Mesothelial cell of epicardium (in vitro differentiated cells): ENCODE measurements at places on chromosomes 16 and 17.

DNA sequence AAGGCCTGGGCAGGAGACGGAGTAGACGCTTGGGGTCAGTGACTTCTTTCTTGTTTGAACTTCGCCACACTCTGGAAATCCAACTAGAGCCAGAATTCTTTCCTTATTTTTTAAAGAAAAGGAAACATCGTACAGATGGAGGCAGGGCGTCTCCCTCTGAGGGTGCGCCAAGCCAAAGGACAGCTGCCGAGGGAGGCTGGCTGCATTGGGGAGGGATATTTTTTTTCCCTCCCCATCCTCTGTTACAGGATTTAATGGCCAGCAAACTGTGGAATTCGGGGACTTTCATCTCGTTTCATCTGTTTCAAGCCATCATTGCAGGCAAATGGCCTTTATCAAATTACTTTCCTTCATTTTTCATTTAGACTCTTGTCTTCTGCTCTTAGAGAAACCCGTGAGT is 15.9 kb downstream of the CDK5R1 start:
- peaks cover 17% of the 10 kb centered on the region for H3K36me3 ChIP-seq
- H3K4me1 ChIP-seq: peaks cover 11% of the 10 kb centered on the region
- H3K27me3 ChIP-seq: no peaks in the 10 kb centered on the region
- H3K27ac ChIP-seq: no peak overlapping the region
- DNase-seq: no peak

- H3K27me3 ChIP-seq: peaks cover 1% of the 10 kb centered on the region
- H3K36me3 ChIP-seq: no peaks in the 10 kb centered on the region
- H3K4me1 ChIP-seq: no peaks in the 10 kb centered on the region
- H3K27ac ChIP-seq: no peak overlapping the region
- DNase-seq: no peak
Measured at GRCh38 chr17:58913552-58913951, 157.9 kb downstream of the PPM1E start.

GRCh38 chr17:74921769-74922168 is 1.3 kb downstream of the USH1G start:
- H3K4me3 ChIP-seq: peak overlapping the region; percentile 38
- peaks cover 27% of the 10 kb centered on the region for H3K4me1 ChIP-seq
- H3K36me3 ChIP-seq: no peaks in the 10 kb centered on the region
- H3K27ac ChIP-seq: no peak overlapping the region

DNA sequence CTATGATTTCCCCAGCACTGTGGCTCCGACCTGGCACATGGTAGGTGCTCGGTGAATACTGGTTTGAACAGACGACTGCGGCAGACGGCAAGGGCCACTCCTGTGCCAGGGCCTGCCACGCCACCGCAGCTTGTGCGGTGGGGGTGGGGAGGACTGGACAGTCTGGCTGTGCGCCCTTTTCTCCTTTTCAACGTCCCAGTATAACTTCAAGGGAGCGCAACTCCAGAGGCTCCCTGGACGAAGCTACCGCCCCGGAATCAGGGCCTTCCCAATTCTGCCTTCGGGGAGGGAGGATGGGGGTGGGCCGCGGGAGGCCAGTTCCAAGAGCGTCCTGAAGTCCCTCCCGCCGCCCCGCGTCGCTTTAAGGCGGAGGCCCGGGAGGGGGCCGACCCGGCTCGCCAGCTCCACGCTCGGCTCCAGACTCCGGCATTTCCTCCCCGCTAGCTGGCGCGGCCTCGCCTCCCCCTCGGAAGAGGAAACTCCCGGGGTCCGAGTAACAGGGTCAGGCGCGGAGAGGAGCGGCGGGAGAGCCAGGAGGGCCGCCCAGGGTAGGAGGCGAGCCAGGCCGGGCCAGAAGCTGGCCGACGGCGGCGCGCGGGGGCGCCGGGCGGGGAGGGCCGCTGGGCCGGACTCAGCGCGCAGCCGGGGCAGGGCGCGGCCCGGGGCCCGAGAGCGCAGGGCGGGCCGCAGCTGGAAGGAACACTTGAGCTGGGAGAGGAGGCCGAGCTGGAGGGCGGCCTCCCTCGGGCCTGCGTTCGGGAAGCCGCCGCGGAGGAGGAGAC is at the start of gene ITPRIPL2:
Gene ITPRIPL2, plus strand, starts transcription at position 388 of the 782 bp plus-strand sequence. CDS start 498 bp downstream, outside the sequence.
- peaks cover 28% of the 10 kb centered on the region for H3K4me1 ChIP-seq
- H3K4me3 ChIP-seq: peak within 1 kb of the TSS; percentile 80
- no peaks in the 10 kb centered on the region for H3K27me3 ChIP-seq
- H3K36me3 ChIP-seq: no peaks in the 10 kb centered on the region
- peak within 1 kb of the TSS; percentile 92 for H3K27ac ChIP-seq
- peak; percentile 76 for DNase-seq

GRCh38 chr16:2709588-2709984 is 10.4 kb downstream of the PRSS27 start:
- no peak overlapping the region for H3K27ac ChIP-seq
- H3K27me3 ChIP-seq: peaks cover 6% of the 10 kb centered on the region
- H3K4me3 ChIP-seq: no peak overlapping the region
- DNase-seq: no peak

- no peak overlapping the region for H3K27ac ChIP-seq
- no peak overlapping the region for H3K4me3 ChIP-seq
- peaks cover 7% of the 10 kb centered on the region for H3K4me1 ChIP-seq
Measured at GRCh38 chr16:55248058-55248457, 75.9 kb upstream of the IRX6 start.

DNA sequence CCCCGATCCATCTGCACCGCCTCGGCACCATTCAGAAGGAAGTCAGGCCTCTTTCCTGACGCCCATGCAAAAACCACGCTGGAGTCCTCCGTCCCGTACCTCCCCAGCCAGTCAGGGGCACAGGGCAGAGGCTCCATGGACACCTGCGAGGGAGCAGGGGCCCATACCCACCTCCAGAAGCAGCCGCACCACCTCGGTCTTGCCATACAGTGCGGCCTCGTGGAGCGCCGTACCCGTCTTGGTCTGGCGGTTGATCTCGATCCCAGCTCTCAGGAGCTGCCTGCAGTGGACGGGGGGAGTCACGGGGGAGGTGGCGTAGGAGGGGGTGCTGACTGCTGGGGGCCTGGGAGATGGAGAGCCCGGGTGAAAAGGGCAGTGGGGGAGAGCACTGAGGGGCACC is 9.2 kb downstream of the CASKIN2 start:
- H3K36me3 ChIP-seq: peaks cover 8% of the 10 kb centered on the region
- no peak overlapping the region for H3K4me3 ChIP-seq
- no peaks in the 10 kb centered on the region for H3K27me3 ChIP-seq
- H3K27ac ChIP-seq: no peak overlapping the region

GRCh38 chr16:14486520-14487303 is 143.3 kb downstream of the PARN start:
- peak overlapping the region; percentile 51 for H3K4me3 ChIP-seq
- DNase-seq: peak; percentile 77
- H3K36me3 ChIP-seq: peaks cover 10% of the 10 kb centered on the region
- H3K4me1 ChIP-seq: peaks cover 39% of the 10 kb centered on the region

GRCh38 chr17:14451729-14452191 is 150.9 kb downstream of the HS3ST3B1 start:
- no peak overlapping the region for H3K27ac ChIP-seq
- H3K4me3 ChIP-seq: no peak overlapping the region
- H3K36me3 ChIP-seq: no peaks in the 10 kb centered on the region
- peaks cover 9% of the 10 kb centered on the region for H3K27me3 ChIP-seq
- no peaks in the 10 kb centered on the region for H3K4me1 ChIP-seq
- no peak for DNase-seq

DNA sequence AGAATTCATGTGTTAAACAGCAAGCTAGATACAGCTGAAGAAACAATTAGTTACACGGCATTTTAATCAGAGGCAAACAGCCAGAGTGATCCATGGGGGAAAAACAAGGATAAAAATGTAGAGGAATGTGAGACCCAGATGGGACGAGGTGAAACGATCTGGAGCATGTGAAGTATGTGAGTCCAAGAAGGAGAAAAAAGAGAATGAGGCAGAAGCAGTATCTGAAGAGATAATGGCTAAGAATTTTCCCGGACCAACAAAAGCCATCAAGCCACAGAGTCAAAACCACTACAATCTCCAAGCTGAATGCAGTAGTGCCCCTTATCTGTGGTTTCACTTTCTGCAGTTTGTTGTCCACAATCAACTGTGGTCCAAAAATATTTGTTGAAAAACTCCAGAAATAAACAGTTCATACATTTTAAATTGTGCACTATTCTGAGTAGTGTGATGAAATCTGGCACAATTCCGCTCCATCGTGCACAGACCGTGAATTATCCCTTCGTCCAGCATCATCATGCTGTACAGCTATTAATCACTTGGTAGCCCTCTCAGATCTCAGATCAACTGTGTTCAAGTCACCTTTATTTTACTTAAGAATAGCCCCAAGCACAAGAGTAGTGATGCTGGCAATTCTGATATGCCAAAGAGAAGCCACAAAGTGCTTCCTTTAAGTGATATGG is 18.8 kb downstream of the MYH10 start:
- no peak for DNase-seq
- H3K27me3 ChIP-seq: no peaks in the 10 kb centered on the region
- H3K4me1 ChIP-seq: peaks cover 51% of the 10 kb centered on the region
- peak overlapping the region; percentile 76 for H3K27ac ChIP-seq

GRCh38 chr16:22235839-22236745 is 30.0 kb downstream of the EEF2K start:
- no peak overlapping the region for H3K4me3 ChIP-seq
- peaks cover 3% of the 10 kb centered on the region for H3K4me1 ChIP-seq
- no peak overlapping the region for H3K27ac ChIP-seq
- peaks cover 6% of the 10 kb centered on the region for H3K36me3 ChIP-seq
- no peaks in the 10 kb centered on the region for H3K27me3 ChIP-seq

DNA sequence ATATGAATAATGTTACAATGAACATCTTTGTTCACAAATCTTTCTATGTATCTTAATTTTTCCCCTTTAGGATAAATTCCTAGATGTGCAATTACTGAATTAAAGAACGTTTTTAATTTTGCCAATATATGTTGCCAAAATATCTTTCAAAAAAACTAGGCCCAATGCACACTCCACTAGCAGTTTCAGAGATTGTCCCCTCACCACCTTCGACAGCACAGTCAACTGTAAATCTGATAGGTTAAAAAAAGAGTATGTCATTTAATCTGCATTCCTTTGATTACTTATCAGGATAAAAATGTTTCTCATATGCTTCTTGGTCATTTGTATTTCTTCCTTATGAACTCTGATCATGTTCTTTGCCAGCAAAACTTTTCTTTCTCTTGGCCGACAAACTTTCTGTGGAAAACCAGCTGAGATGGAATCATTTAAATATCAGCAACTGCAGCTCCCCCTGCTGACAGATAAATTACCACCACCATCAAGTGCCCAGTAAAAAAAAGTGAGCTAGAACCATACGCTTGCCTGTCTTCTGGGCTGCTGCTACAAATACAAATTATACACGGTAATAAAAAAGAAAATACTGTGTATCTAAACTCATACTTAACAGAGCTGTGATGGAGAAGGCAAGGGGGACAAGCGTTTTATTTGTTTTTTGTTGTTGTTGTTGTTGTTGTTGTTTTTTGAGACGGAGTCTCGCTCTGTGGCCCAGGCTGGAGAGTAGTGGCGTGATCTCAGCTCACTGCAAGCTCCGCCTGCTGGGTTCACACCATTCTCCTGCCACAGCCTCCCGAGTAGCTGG is 19.6 kb upstream of the KANSL1 start:
- H3K4me3 ChIP-seq: no peak overlapping the region
- H3K27ac ChIP-seq: peak overlapping the region; percentile 55
- H3K27me3 ChIP-seq: no peaks in the 10 kb centered on the region
- peaks cover 31% of the 10 kb centered on the region for H3K36me3 ChIP-seq
- peak; percentile 58 for DNase-seq
- peaks cover 6% of the 10 kb centered on the region for H3K4me1 ChIP-seq

- H3K36me3 ChIP-seq: no peaks in the 10 kb centered on the region
- peaks cover 15% of the 10 kb centered on the region for H3K27me3 ChIP-seq
- peaks cover 6% of the 10 kb centered on the region for H3K4me1 ChIP-seq
Measured at GRCh38 chr16:80004113-80004512, 403.6 kb upstream of the MAF start.

DNA sequence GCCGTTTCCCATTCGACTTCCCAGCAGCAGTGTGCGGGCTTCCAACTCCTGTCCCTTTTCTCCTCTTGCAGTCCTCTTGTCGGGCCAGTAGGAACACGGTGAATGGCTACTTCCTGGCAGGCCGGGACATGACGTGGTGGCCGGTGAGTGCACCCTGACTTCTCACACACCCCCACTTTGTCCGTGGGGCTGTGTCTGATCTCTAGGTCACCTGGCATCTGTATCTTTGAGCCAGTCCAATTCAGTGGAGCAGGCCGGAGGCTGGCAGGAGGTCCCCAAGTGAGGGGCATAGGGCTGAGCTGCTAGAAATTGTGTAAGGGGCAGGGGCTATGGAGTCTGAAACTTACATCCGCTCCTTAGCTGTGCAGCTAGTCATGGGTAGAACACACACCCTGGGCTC is 6.6 kb downstream of the SLC5A10 start:
- H3K27ac ChIP-seq: no peak overlapping the region
- no peaks in the 10 kb centered on the region for H3K27me3 ChIP-seq
- H3K36me3 ChIP-seq: no peaks in the 10 kb centered on the region
- no peak overlapping the region for H3K4me3 ChIP-seq

GRCh38 chr16:3065069-3065741 is at the start of gene IL32:
Gene IL32, plus strand, starts transcription at chr16:3065640. Its CDS starts 172 bp downstream, at chr16:3065812.
- H3K4me3 ChIP-seq: no peak within 1 kb of the TSS
- no peaks in the 10 kb centered on the region for H3K27me3 ChIP-seq
- H3K4me1 ChIP-seq: peaks cover 4% of the 10 kb centered on the region
- H3K36me3 ChIP-seq: no peaks in the 10 kb centered on the region
- H3K27ac ChIP-seq: peak within 1 kb of the TSS; percentile 19
- no peak for DNase-seq

DNA sequence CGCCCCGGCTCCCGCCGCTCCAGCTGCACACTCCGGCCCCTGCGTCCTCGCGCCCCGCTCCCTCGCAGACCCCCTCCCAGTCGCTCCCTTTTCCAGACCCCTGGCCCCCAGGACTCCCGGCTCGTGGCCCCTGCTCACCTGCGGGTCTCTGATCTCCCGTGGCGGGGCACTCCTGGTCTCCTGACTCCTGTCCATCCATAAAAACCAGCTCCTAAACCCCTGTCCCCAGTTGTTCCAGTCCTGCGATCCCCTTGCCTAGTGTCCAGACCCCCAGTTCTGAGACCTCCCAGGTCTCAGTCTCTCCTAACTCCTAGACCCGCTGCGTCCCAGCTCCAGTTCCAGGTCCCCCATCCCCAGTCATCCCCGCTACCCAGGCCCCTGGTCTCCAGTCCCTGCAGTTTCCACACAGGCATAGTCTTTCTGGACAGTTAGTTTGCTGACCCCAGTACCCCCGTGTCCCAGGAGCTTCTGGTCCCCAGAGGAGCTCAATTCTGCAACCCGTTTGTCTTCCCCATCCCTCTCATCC is 379 bp downstream of the SNX29 start:
- H3K4me3 ChIP-seq: peak overlapping the region; percentile 96
- H3K4me1 ChIP-seq: peaks cover 24% of the 10 kb centered on the region
- no peak for DNase-seq
- H3K27me3 ChIP-seq: no peaks in the 10 kb centered on the region

- DNase-seq: no peak
- peak overlapping the region; percentile 88 for H3K27ac ChIP-seq
- H3K4me3 ChIP-seq: no peak overlapping the region
- peaks cover 31% of the 10 kb centered on the region for H3K4me1 ChIP-seq
- no peaks in the 10 kb centered on the region for H3K27me3 ChIP-seq
Measured at GRCh38 chr16:84766978-84767773, 52.6 kb upstream of the CRISPLD2 start.

DNA sequence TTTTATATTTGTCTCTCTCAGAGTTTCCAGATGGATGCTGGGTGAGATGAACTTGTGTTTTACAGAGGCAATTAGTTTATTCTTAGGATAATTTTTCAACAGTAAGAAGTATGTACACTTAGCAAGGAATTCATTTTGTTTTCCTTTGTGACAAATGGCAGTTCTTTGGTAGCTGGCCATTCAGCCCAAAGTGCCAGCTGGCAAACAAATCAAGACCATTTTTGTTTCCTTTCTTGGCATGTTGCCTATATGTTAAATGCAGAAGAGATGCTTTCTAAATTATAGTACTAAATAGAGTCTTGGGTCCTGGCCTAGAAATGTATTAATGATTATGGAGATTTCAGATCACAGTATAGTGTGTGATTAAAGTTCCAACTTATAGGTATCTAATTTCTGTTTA is 337.1 kb downstream of the CNTNAP4 start:
- no peak overlapping the region for H3K27ac ChIP-seq
- no peak for DNase-seq
- no peaks in the 10 kb centered on the region for H3K36me3 ChIP-seq
- no peaks in the 10 kb centered on the region for H3K4me1 ChIP-seq
- no peak overlapping the region for H3K4me3 ChIP-seq
- no peaks in the 10 kb centered on the region for H3K27me3 ChIP-seq
